Activated naive CD4-positive, alpha-beta T cell treated with anti-CD3 and anti-CD28 coated beads, Interleukin-2, amount 50 U/mL, for 72 hours (primary cell): ENCODE measurements at places on chromosomes 7 and 10. TPM values are rescaled to one million over a fixed set of nuclear protein-coding genes. Genes with fewer than 3 reads are reported as not detected.

DNA sequence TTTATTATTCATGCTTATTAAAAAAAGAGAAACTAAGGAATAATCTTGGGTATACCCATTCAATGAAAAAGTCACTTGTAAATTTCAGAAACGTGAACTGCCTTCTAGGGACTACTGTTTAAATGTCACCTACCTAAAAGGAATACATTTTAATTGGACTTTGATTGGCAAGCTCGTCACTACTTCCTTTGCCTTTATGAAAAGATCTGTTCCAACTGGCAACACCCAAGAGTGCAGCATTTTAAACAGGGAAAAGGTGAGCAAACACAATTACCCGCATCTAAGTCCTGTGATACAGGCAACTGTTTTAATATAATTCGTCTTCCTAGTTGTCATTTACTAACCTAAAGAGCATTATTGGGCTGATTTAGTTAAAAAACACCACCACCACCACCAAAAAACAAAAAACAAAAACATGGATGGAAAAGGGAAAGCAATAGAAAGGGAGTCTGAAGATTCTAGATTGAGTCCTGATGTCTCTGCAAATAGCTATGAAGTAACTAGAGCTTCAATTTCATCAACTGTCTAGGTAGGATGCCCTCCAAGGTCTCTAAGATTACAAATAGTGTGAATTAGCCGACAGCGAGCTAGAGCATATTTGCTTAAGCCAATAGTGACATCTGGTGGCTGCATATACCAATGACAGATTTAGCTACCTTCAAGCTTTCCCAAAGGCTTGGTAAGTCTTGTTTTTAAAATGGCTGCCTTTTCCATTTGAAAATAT, 33.8 kb upstream of the ICA1 start:
- DNase-seq = peak; percentile 9

The METTL27 gene
- total RNA-seq = 0.50 TPM

The DKK1 gene
- total RNA-seq = not detected

The CDK5 gene
- 13.0 TPM for total RNA-seq

DNA sequence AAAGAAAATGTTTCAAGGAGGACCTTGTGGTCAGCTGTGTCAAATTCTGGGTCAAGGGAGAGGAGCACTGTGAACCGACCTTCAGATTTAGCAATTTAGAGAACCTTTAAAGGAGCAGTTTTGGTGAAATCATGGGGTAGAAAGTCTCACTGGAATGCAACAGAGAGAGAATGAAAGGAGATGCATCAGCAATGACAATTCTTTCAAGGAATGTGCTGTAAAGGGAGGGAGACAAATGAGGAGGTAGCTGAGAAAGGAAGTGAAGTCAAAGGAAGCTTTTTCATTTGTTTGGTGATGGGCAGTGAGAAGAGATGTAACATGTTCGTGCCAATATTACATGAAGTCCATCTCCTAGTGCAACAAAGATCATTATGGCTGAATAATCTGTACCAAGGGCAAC, 166.0 kb downstream of the TSPAN12 start:
- no peak for DNase-seq

The ZNF722 gene
- not detected for total RNA-seq

GRCh38 chr7:66099551-66100407, 14.9 kb upstream of the CRCP start:
- DNase-seq = no peak

GRCh38 chr10:77554996-77555397, 82.6 kb downstream of the KCNMA1 start:
- DNase-seq = no peak

The TMEM273 gene
- total RNA-seq = 4.0 TPM

GRCh38 chr7:23020742-23021401, 6.9 kb upstream of the HYCC1 start:
- DNase-seq = peak; percentile 54

GRCh38 chr10:86757113-86757972, 924 bp downstream of the BMPR1A start:
- peak; percentile 28 for DNase-seq

The LRRC18 gene
- not detected for total RNA-seq

DNA sequence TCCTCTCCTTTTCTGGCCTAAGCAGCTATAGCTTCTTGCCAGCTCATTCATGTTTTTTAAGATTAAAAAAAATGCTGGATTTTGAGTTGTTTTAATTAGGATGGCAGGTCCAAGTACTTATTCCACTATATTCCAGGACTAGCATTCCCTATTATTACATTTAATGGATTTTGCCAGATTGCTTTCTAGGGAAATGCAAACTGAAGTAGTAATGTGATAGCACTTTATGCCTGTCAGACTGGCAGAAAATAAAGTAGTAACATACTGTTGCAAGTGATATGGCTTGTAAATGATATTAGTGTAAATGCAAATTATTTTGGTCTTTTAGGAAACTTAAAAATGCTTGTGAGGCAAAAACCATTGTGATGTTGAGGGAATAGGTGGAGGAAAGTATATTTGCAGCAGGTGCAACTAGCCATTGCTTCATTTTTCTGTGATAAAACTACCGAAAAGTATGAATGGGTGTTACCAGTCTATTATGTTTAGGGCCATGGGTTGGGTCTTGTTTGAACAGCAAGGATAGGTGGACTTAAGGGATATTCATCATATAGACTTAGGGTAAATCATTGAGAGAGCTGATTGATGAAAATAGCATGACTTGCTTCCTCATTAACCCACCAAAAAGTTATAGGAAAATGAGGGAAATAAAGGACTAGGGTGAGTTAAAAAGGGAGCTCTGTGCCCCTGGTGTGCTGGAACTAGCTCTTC, 19.9 kb downstream of the ZNRF2 start:
- DNase-seq = no peak

The C7orf33 gene
- not detected for total RNA-seq

The HSPA12A gene
- 0.39 TPM for total RNA-seq

DNA sequence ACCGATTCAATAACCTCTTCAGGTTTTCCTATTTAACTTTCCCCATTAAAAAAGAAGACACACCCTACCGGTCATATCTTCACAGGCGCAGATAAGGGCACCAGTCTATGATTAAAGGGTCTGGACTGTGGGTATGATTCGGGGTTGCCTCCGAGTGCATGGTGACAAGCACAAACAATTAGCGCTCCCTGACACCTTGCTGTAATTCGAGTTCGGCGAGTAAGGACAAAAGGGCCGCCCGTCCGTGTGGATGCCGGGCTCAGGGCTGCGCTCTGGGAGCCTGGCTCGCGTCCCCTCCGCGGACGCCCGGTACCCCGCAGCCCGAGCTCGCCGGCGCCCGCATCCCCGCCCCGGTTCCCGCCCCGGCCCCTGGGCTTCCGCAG, 111.9 kb upstream of the RHEB start:
- DNase-seq = no peak

DNA sequence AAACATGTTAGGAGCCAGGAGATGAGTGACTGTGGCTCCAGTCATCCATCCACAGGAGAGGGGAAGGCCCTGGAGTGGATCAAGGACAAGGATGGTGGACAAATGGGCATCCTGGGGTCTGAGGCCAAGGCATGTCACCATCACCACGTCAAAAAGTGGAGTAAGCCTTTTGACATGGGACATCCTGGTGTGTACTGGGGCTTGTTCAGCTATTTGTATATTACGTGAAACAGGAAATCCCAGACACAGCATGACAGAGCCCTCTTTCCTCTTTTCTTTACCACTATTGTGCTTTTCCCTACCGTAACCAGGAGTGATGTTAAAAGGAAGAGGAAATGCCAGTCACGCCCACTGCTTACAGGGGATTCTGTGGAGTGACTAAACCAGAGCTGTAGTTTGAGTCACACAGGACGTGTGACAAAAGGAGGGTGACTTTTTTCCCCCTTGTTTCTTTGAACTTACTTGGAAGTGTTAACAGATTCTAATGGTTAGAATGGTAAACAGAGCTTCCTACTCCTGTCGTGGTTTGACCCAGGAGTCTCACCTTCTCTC, 15.4 kb downstream of the ACSL5 start:
- DNase-seq = peak; percentile 71

DNA sequence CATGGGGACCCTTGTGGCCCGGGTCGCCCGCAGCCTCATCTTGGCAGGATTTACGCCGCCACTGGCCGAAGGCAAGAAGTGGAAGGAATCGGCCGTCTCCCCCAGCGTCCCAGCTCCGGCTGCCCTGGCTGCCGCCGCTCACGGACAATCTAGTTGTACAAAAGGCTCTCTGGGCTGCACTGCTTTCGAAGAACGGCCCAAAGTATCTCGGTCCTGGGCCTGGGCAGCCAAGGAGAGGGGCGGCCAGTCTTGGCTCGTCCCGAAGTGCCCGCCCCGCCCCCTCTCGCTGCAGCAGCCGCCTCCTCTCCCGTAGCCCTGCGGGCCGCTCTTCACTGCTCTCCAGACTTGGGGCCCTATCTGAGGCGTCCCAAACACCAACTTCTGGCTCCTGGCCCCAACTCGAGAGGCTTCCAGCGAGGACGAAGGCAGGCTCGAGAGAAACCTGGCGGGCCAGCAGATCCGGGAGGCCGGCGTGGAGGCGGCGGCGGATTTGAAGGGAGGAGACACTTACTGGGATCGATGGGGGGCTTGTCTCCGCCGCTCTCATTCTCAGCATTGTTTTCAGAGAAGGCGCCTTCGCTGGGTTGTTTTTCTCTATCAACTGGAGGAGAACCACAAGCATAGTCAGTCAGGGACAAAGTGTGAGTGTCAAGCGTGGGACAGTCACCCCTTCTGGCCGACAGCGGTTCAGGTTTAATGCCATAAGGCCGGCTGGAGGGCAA, 809 bp downstream of the HOXA9 start:
- DNase-seq = no peak

The CDC14C gene
- not detected for total RNA-seq

GRCh38 chr10:22609251-22609650, 105.1 kb downstream of the PIP4K2A start:
- no peak for DNase-seq

DNA sequence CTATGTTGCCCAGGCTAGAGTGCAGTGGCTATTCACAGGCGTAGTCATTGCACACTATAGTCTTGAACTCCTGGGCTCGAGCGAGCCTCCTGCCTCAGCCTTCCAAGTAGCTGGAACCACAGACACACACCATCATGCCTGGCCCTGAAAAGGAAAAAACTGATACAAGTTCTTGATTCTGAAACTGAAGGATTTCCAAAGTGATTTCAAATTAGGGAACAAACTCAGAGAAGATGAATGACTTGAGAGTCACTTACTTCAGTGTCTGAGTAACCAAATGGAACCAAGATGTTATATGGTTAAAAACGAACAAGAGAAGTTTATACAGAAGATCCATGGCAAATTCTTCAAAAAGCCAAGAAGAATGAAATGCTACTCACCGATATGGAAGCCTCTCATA, 14.4 kb downstream of the CWF19L1 start:
- no peak for DNase-seq

GRCh38 chr7:54811846-54812254, 52.8 kb upstream of the SEC61G start:
- DNase-seq = no peak

The PDK4 gene
- total RNA-seq = not detected

The MMRN2 gene
- not detected for total RNA-seq
